ENCODE measurements at places on chromosomes 16 and 17.

DNA sequence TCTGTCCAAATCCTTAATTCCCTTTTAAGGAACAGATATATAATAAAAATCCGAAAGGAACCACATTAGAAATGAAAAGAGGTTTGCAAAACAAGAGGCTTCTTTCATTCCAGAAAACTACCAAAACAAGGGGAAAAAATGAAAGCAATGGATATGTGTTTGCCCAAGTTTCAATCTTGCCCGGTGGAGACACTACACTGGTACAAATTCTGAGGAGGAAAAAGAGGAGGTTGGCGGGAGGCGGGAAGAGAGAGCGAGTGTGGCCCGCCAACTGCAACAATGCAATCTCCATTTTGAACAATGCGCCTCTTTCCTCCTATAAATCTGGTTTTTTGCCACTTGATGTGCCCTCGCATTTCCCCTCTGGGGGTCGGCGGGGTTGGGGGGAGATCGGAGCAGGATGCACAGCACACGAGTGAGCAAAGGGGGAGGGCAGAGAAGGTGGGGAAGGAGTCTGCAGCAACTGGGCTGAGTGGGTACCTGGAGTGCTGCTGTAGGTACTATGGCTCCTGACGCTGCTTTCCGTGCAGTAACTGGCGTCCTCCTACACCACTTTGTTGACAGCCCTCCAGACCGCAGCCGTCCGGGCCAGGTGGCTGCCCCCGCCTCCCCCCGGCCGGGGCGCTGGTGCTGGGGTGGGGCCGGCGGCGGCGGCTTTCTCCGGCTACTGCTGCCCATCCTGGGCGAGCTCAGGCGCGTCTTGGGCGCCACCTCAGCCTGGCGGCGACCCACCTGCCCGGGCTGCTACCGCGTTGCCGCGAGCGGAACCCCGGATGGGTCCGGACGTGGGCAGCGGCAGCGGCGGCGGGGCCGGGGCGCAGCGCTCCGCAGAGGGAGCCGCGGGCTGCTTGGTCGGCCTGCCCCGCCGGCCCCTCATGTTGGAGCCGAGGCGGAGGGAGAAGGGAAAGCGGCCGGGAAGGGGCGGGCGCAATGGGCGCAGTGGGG is 93.8 kb upstream of the PLEKHM1 start:
- peak; percentile 30 for DNase-seq

DNA sequence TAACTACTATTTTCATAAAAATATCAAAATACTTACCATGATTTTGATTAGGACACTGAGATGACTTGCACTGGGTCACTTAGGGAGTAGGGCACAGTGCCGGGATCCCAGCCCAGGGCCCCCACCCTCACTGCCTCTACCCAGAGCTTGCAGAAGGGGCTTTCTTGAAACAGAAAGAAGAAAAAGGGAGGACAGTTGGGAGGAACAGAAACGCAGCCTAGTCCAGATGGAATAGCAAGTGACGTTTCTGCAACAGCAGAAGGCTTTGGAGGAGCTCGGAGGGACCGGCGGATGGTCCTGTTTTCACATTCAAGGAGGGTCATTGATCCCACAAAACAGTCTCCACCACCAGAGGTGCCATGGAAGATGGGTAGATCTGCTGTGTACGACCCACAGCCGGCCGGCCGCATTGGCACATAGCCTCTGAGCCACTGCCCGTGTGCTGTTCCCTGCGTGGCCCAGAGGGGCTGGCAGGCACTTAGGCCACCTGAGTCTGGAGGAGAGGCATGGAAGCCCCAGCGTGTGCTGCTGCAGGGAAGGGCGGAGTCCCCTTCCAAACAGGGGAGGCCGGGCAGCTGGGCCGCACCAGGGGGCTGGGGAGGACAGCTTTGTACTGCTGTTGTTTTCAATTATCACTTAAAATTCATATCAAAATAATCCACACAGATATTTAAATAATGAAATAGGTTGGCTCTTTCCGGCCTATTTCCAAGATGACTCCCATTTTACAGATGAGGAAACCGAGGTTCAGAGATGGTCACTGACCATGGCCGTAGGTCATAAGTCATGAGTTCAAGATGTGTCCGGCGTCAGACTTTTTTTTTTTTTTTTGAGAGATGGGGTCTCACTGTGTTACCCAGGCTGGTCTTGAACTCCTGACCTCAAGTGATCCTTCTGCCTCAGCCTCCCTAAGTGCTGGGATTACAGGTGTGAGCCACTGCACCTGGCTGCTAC is 22.9 kb upstream of the GSG1L start:
- DNase-seq, result no peak

- no peak for DNase-seq
Measured at GRCh38 chr17:5501685-5502084, 15.3 kb downstream of the MIS12 start.

DNA sequence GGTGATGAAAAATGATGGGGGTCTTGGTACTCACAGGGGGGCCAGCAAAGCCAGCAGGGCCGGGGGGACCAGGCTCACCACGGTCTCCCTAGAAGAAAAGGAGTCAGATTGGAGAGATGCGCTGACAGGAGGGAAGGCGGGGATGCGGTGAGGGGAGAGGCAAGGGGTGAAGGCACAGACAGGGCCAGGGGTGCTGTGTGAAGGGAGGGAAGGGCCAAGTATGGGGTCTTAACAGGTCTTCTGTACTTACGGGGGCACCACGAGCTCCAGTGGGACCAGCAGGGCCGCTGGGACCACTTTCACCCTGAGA is 11.2 kb downstream of the COL1A1 start:
- DNase-seq, result no peak

DNA sequence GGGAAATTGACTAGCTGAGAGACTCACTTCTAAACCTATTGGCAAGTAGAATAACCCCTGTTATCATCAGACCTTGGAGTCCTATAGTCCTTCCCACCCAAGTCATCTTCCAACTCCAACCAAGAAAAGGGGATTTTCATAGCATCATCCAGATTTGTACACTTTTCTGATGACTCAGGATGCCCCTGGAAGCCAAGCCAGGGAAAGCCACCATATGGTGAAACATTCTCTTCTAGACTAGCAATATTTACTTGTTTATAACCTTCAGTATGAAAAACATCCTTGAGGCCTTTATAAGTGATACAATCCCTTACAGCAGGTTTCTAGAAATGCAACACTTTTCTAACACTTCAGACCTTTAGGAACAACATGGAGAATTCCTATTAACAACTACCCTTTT is 618.8 kb upstream of the CDH11 start:
- DNase-seq, result no peak

DNA sequence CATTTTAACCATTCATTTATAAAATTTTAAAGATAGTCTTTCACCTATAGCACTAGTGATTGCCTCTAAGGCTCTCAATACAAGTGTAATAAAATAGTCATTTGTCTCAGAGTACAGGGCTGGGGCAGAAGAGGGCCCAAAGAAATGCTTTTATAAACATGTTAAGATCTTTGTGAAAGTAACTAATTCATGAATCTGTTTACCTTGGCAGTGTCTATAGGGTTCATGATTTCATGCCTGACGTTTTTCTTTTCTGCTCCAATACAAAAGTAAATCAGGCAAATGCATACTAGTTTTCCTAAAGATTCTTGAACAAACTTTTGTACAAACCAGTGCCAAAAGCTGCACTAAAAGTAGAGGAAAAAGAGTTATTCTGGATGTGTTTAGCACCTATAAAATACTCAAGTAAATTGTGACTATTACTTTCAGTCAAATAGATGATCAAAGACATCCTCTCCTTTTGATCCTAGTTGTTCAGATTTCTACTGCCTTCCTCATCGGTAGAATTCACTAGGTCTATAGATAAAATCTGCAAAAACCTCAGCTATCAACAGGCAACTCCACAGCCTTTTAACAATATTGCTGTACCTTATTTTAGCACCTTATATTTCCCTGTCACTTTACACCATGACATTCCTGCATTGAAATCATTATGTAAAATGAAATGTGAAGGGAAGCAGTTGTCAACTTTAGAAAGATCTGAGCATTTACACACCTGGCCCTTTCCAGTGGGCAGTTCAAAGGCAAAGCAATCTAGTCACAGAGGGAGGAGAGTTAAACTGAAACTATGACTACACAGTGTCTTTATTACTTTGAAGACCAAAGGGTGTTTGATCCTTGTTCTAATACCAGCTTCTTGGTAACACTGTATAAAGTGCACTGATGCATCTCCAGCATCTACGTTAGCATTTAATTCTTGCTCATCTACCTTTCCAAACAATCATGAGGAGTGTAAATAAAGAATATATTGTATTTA is 100.0 kb upstream of the MED13 start:
- no peak for DNase-seq

GRCh38 chr16:79994418-79994817 is 393.9 kb upstream of the MAF start:
- no peak for DNase-seq

- peak; percentile 27 for DNase-seq
Measured at GRCh38 chr16:87635541-87636049, 33.3 kb downstream of the JPH3 start.

DNA sequence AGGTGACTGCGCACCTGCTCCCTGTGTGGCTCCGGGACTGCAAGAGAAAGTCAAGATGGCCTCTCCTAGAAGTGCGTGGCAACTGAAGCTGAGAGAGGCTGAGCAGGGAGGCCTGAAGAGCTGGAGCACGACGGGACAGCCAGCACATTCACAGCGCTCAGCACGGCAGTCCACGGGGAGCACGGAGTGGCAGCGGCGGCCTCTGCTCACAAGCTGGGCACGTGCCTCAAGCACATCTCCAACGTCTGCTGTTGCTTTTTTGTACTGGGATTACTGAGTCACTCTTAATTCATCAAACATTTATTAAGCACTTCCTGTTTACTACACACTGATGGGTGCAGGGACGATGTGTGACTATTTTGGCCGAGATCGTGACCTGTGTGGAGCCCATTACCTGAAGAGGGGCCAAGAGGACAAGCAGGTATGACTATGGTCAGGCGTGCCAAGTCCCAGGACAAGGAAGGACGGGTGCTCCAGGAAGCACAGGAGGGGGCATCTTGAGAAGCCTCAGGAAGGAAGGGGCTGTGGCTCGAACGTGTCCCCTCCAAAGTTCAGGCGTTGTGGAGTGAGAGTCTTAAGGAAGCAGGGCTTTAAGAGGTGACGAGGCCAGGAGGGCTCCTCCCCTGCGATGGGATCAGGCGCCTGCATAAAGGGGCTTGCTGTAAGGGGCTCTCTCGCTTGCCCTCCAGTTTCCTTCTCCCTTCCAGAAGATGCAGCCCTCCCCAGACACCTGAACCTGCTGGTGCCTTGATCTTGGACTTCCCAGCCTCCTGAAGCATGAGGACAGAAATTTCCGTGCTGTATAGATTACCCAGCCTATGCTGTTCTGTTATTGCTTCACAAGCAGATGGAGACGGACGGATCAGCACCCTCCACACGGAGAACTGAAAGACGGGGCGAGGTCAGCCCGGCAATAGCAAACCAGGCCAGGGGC is 105.8 kb downstream of the ADCY9 start:
- DNase-seq, result no peak

DNA sequence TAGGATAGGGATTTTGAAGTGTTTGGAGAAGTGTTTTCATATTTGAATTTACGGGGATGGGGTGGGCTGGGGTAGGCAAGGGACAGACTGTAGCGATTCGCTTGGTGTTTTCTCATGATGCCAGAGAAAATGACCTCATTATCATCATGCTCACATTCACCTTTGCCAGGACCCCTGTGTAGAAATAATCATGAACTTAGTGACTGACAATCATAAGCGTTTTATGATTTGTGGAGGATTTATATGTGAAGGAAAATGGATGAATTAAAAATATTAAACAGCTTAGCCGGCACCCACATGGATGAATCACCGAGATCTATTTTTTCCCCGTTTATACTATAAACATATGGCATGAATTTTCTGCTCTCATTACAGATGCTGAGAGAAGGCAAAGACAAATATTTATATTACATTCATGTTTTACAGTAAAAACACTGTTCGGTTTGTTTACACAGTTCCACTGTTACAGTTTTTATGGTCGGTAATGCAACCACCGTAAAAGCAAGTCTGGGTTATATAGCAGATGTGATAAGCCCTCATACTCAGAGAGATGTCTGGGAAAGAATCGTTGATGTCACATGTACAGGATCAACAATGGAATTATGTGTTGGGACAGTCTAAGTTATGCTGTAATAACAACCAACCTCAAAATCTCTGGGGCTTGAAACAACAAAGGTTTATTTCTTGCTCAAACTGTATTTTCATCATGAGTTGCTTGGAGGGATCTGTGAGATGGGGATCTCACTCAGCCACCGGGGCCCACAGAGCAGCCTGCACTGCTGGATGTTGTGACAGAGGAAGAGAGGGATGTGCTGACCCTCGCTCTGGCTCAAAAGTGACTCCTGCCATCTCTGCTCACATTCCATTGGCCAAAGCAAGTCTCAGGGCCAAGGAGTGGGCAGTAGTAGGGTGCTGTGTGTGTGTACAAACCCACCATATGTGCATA is 85.1 kb downstream of the WWOX start:
- DNase-seq, result no peak

- DNase-seq, result no peak
Measured at GRCh38 chr16:46980926-46981325, 7.5 kb upstream of the DNAJA2 start.

GRCh38 chr16:89837014-89837546 is 8.8 kb downstream of the SPIRE2 start:
- DNase-seq, result no peak

DNA sequence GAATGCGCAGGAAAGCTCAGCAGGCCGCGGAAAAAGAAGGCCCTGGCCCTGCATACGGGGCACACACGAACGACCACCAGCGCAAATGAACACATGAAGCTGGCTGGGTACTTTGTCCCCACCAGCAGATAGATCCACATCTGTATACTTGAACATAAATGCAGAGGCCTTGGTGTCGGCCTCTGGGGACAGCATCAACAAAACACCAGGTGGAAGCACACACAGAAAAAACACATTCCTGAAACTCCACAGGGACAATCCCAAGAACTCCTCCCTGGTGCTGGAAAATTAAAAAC is 606 bp upstream of the ZBTB4 start:
- no peak for DNase-seq

DNA sequence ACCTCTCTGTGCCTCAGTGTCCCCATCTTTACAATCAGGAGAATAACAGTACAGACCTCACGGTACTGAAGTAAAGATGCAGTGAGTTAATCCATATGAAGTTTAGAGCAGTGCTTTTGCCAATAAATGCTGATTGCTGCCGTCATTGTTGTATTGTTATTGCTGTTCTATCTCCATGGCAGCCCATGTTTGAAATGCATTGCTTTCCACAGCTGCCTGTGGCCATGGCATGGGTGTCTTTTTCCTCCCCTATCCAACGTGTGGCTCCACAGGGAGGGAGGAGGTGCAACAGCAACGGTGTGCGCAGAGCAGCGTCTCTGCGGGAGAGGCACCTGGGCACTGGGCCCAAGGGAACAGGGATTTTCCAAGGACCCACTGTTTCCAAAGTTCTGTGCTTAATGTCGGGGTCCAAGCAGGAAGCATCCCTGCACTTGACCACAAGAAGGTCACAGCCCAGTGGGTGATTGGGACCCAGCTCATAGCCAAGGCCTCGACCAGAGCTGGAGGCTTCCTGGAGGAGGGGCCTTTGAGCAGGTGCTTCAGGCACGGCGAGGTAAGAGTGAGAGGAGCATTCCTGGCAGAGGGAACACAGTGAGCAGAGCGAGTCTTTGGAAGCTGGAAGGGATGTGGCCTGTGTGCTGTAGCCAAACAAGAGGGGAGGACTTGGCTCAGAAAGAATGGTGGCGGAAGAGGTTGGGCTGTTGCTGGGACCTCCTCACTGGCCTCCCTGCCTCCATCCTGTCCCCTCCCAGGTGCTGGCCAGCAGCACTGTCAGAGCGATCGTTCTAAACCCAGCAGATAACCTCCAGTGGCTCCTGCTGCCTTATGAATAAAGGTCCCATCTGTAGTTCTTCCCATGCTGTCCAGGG is 3.9 kb downstream of the RAI1 start:
- no peak for DNase-seq

- DNase-seq, result no peak
Measured at GRCh38 chr16:50282010-50282538, 15.7 kb downstream of the ADCY7 start.

Data from stimulated activated CD4-positive, alpha-beta T cell treated with anti-CD3 and anti-CD28 coated beads, Interleukin-1b, Interleukin-23, amount 100 ng/mL, for 1 hour (primary cell).